ENCODE measurements at places on chromosomes 5 and 9. TPM values are rescaled to one million over a fixed set of nuclear protein-coding genes. Genes with fewer than 3 reads are reported as not detected.

Gene SH3PXD2B
- 19.2 TPM for total RNA-seq

Gene WNT8A
- not detected for total RNA-seq

Gene PLPP7
- total RNA-seq = not detected

Gene GDF9
- total RNA-seq = 0.50 TPM

Gene MARCOL
- not detected for total RNA-seq

Gene KCNN2
- total RNA-seq = not detected

Gene ZFP2
- not detected for total RNA-seq

Gene FOXD4L5
- 0.67 TPM for total RNA-seq

Gene SPEF2
- 2.5 TPM for total RNA-seq

Gene SLC34A3
- total RNA-seq = not detected

Gene CDKN2B-AS1
- 1.8 TPM for total RNA-seq

Gene NEUROG1
- total RNA-seq = not detected

Gene CRAT
- 17.7 TPM for total RNA-seq

Gene FOXI1
- not detected for total RNA-seq

Gene PCDHGA3
- total RNA-seq = 0.83 TPM

Gene TICAM2
- total RNA-seq = 0.83 TPM

Gene SV2C
- total RNA-seq = under 0.01 TPM

Gene GARIN3
- not detected for total RNA-seq

Gene RORB
- 0.17 TPM for total RNA-seq

Gene F2RL2
- total RNA-seq = 0.17 TPM

Gene LPCAT1
- total RNA-seq = 43.5 TPM

Gene SHOC1
- total RNA-seq = under 0.01 TPM

Gene SLC25A2
- 0.17 TPM for total RNA-seq

Gene LRRC70
- total RNA-seq = 0.38 TPM

Gene MYMK
- total RNA-seq = not detected

Gene CEL
- 3.0 TPM for total RNA-seq

Gene RIOK2
- 40.8 TPM for total RNA-seq

Gene ADAMTS19
- total RNA-seq = under 0.01 TPM

Gene FRMPD1
- not detected for total RNA-seq

Gene SH3TC2
- total RNA-seq = 57.8 TPM

Gene LHX3
- not detected for total RNA-seq

Gene MEGF9
- total RNA-seq = 31.5 TPM

Gene TMEM252
- total RNA-seq = not detected

Gene C9orf50
- total RNA-seq = not detected

Gene NR5A1
- not detected for total RNA-seq

Gene SEMA4D
- total RNA-seq = 0.48 TPM

Gene FCN2
- total RNA-seq = not detected

Gene STKLD1
- 1.0 TPM for total RNA-seq

Gene COMMD10
- 26.7 TPM for total RNA-seq

Gene LCN6
- total RNA-seq = not detected

Gene AK8
- total RNA-seq = 1.9 TPM

Gene OXCT1
- total RNA-seq = 42.6 TPM

Gene SLC27A6
- total RNA-seq = 7.5 TPM

Gene AP3S1
- 125 TPM for total RNA-seq

Gene FAF2
- 45.7 TPM for total RNA-seq

Gene SERF1B
- total RNA-seq = 30.2 TPM

Gene SECISBP2
- total RNA-seq = 24.5 TPM

Gene PPP3R2
- not detected for total RNA-seq

Gene FCHSD1
- 32.0 TPM for total RNA-seq

Data from mammary epithelial cell (primary cell).